Epithelial cell of esophagus (primary cell): ENCODE measurements at places on chromosomes 2 and 18.

GRCh38 chr2:109736177-109736827 lies 57.8 kb upstream of the RGPD5 start:
- DNase-seq: peak; percentile 59

- DNase-seq: no peak
Observed at GRCh38 chr2:152475982-152476381, 141.0 kb downstream of the FMNL2 start.

- peak; percentile 58 for DNase-seq
Observed at GRCh38 chr2:25606892-25607291, 66.5 kb downstream of the DTNB start.

DNA sequence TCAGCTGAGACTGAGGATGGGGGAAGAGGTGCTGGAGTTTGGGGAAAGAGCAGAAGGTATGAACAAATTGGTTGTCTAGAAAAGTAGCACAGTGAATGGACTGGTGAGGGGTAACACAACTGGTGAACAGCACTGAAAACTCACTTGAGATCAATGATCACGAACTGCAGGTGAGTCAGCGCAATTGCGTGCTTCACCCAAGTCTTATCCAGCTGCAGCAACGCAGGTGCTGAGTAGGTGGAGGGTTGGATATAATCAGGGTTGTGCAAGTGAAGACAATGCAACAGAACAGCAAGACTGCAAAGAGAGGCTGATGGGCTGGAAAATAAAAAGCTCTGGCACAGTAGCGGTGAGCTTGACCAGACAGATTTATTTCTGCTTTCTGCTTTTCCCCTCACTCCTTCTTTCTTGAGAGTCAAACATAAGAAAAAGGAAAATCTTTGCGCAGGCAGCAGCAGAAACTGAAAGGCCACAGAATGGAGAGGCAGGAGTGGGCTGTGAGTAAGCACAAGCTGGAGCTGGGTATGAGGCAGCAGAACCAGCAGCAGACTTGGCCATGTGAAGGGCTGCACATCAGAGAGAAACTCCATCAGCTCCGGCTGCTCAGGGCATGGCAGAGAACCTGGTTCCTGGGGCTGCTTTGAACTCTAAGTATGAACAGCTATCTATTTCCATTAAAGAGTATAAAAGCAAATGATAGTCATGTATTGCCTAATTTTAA lies 99.4 kb upstream of the ARL5A start:
- peak; percentile 76 for DNase-seq

GRCh38 chr2:135563793-135564192 lies 32.5 kb downstream of the R3HDM1 start:
- DNase-seq: peak; percentile 57

DNA sequence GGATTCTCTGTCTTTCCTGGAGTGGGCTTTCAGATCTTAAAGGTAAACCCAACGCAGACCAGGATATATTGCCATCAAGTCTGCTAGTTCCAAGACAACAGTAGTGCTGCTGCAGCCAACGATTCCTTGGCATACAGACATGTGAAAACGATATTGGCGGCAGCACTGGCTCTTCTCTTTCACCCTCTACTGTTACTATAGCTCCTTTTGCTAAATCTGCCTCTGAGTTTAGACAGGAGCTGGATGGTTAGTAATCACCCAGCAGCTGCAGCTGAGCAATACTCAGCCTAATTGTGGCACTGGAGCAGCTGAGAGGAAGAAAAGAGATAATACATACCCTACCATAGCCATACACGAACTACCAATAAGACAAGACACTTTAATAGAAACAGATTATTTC lies 4.0 kb downstream of the YES1 start:
- no peak for DNase-seq

DNA sequence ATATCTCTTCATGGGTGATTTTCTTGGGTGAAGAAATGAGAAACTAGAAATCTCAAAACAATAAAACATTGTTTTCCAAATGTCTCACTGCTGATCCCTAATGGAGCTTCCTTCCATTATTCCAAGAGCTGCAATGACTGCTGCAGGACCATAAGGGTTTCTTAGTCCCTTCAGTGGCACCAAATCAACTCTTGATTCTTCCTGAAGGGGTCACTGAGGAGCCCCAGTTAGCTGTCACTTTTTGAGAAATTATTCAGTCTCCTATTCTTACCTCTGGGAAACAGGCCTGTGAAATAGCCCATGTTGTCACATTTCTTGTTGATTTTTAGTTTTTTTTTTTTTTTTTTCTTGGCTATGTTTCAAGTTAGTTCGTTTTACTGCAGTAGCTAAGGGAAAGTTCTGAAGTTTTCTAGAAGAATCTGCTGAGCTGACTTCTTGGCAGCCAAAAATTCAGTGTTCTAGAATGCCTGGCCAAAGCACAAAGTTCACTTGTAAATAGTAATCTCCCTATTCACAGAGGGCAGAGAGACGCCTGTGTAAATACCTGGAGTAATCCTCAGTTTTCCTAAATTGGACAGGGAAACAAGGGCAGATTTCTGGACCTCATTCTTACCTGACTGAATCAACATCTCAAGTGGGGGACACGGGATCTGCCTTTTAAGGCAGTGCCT lies 480.0 kb downstream of the RIT2 start:
- no peak for DNase-seq

DNA sequence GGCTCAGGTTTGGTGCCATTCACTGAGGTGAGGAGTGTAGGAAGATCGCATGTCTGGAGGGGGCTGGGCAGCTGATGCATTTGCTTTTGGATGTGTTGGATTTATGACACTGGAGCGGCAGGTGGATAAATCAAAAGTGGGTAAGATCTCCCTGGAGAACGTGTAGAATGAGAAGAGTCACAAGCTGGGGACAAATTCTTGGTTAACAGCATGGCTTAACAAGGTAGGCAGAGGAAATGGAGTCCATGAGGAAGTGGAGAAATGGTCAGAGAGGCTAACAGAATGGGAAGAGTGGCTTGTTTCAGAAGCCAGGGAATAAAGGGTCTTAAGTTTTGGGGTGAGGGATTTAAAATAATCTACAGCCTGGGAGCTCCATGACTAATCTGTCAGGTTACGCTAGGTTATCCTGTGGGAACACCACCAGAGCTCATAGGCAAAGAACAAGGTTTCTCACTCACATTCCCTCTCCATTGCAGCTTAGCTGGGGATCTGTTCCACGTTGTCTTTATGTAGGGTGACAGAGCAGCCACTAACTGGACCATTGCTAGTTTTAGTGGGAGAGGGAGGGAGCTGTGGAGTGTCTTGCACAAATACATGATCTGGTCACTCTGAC lies 12.8 kb downstream of the TSN start:
- no peak for DNase-seq

- DNase-seq: peak; percentile 68
Observed at GRCh38 chr18:59957957-59958356, 58.2 kb downstream of the PMAIP1 start.

- DNase-seq: no peak
Observed at GRCh38 chr18:75142677-75143076, 66.3 kb downstream of the PTGR3 start.

- no peak for DNase-seq
Observed at GRCh38 chr2:148273158-148273691, 252.3 kb downstream of the MBD5 start.

- no peak for DNase-seq
Observed at GRCh38 chr18:46418663-46419260, 238.3 kb downstream of the LOXHD1 start.

DNA sequence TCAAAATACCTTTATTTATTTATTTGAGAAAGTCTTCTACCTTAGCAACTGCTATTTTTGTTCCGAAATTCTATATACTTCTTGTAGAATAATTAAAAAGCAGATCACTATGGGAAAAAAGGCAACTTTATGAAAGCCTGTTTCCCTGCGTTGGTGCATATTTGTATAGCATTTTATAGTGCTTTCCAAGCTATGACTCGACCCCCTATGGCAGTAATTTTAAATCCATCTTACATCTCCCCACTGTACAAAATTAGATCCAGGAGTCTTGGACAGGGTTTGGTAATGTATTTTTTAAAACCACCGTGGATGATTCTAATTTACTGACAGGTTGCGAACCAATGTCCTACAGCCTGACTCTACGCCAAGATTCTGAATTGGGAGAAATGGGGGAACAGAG lies 10.1 kb downstream of the TANK start:
- peak; percentile 14 for DNase-seq

DNA sequence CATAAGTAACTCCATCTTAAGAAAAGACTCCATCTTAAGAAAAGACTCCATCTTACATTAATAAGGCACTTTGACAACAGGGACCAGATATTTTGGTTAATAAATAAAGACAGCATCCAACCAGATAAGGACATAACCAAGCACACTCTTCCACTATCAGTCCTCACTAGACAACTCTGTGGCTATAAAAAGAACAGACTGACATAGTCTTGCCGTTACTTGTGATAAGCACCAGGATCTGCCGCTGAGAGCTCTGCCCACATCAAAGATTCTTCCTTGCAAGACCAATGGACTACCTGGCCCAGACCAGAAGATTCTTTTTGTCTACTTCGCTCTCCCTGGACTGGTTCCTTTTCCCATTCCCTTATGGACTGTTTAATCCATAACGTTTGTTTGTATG lies 667.4 kb downstream of the NYAP2 start:
- no peak for DNase-seq
